Amniotic epithelial cell (primary cell): ENCODE measurements at places on chromosomes 2 and 18.

DNA sequence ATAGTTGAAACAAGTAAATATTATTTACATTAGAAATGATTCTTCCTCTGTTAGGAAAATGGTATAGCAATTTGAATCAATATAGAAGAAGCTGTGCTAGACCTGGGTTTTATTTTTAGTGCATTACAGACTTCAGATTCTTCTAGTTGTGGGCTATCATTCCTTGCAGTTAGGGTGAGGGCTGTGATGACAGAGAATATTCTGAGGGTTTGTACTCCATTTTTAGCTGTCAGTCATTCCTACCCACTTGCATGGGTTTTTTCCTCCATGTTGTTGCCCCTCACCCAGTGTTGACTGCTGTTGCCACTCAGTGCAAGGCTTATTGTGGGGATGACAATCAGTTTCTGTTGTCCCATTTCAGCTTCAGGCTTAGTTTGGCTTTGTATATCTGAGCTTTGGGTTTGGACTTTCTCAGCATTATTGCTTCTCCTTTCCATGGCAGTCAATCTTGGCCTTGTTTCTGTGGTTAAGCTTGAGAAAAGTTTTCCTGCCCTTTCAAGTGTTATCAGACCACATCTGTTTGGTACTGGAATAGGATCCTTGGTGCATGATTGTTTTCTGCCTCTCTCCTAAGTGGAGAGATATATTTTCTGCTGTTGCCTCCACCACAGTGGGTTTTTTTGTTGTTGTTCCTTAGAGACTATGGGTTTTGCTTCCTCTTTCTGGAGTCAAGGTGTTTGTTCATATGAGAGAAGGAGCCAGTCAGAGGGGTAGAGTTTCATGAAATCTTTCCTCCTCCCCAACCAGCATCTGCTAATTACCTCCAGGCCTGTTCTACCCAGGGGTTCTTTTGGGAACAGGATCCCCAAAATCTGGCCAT, 312.7 kb upstream of the CWC22 start:
- no peak for DNase-seq

GRCh38 chr2:200217320-200217719, 89.2 kb upstream of the SPATS2L start:
- DNase-seq, result no peak

DNA sequence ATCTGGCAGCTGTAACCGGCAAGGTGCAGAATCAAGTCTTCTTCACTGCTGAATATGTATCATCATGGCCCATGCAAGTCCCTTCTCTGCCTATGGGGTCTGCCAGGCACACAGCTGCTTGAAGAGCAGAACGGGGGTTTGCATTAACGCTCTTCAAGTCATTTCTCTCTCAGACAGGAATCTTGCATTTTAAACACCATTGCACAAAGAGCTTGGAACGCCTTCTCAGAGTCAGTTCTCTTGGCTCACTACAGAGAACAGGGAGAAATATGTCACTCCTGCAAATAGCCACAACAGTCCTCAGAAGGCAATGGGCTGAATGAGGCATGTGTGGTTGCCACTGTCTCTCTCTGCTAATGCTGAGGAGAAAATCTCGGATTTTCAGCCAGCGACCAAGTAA, 2173.5 kb upstream of the PIK3C3 start:
- no peak for DNase-seq

GRCh38 chr2:150339282-150339681, 148.2 kb downstream of the RND3 start:
- peak; percentile 24 for DNase-seq

GRCh38 chr18:10367836-10368235, 86.6 kb upstream of the APCDD1 start:
- DNase-seq, result no peak

DNA sequence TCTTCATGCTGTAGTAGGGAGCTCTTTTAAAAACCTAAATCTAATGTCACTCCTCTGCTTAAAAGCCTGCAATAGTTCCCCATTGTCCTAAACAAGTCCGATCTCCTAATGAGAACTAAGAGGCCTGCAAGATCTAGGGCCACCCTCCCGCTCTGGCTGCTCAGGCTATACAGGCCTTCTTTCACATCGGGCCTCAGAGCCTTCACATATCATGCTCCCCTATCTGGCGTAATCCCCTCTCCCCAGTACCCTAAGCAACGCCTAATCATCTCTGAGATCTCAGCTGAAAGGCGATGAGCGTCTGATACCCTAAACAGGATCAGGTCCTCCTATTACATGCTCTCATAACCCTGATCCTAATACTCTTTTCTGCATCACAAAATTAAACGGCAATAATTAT, 1.9 kb downstream of the MAP4K3 start:
- peak; percentile 26 for DNase-seq

GRCh38 chr18:61702007-61702406, 190.8 kb downstream of the RNF152 start:
- DNase-seq, result peak; percentile 34
